ENCODE measurements at places on chromosomes 1 and 21. TPM values are rescaled to one million over a fixed set of nuclear protein-coding genes. Genes with fewer than 3 reads are reported as not detected.

DNA sequence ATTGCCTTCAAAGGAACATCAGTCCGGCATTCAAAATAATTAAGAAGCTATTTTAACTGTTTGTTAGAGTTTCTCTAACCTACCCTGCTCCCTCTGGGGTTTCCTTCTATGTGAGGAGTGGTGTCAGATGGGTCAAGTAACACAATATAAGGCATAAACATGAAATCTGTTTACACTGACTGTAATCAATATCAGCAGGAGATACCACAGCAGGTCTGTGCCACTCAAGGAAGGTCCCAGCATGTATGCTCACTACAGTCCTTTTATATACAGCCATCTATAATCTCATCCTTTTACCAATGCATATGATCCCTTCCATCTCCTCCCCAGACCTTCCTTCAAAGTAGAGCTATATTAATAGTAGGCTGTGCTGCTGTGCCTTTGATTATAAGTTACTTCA, 25.4 kb downstream of the EEIG2 start:
- H3K4me1 ChIP-seq, result peaks cover 23% of the 10 kb centered on the region
- H3K36me3 ChIP-seq, result no peaks in the 10 kb centered on the region
- no peak overlapping the region for H3K27ac ChIP-seq
- DNase-seq, result no peak

Gene OR14A2
- not detected for total RNA-seq

Gene CDA
- total RNA-seq, result 5.9 TPM

- H3K4me3 ChIP-seq, result peak overlapping the region; percentile 9
- H3K27me3 ChIP-seq, result no peaks in the 10 kb centered on the region
- H3K27ac ChIP-seq, result peak overlapping the region; percentile 86
- peak; percentile 93 for DNase-seq
Observed at GRCh38 chr1:215002471-215002870, 80.1 kb upstream of the KCNK2 start.

Gene SPRR1A
- not detected for total RNA-seq

DNA sequence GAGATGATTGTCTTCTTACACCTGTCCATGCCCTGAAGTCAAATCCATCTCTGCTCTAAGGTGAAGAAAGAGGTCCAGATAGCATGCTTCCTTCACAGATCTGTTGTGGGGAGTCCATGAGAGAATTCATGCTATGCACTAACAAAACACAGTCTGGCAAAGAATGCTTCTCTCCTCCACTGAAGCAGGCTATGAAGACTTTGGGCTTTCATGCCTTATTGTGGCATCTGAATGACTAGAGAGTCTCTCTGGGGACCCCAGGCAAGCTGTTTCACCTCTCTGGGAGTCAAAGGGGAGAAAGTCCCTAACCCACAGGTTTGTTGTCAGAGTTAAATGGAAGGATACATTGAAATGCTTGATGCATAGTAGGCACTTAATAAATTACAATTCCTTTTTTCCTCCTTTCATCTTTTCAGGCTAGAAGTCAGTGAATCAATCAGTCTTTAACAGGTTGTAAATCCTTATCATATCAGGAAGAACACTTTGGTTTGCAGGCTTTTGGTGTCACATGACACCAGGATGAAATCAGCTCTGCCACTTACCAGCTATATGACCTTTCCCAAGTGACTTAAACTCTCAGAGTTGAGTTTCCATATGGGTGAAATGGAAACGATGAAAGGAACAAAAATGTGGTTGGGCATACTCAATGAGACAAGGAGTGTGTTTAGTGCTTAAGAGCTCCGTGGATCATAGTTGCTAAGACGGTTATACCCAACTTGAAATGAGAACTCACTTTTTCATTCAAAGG, 200.1 kb upstream of the DAB1 start:
- H3K27ac ChIP-seq, result no peak overlapping the region
- no peak overlapping the region for H3K4me3 ChIP-seq
- no peak for DNase-seq
- H3K4me1 ChIP-seq, result peaks cover 6% of the 10 kb centered on the region
- no peaks in the 10 kb centered on the region for H3K36me3 ChIP-seq

Gene ROR1
- total RNA-seq, result 12.0 TPM

- peak; percentile 23 for DNase-seq
- H3K27me3 ChIP-seq, result no peaks in the 10 kb centered on the region
- no peak overlapping the region for H3K4me3 ChIP-seq
- H3K27ac ChIP-seq, result no peak overlapping the region
Observed at GRCh38 chr1:40264354-40264781, 6.3 kb downstream of the ZMPSTE24 start.

- 0 out of 2 replicates have a peak overlapping the region, but pooled peaks have one; percentile 4 for H3K27ac ChIP-seq
- H3K4me3 ChIP-seq, result peak overlapping the region; percentile 21
- H3K36me3 ChIP-seq, result no peaks in the 10 kb centered on the region
Observed at GRCh38 chr1:223413216-223413615, 20.0 kb downstream of the CCDC185 start.

GRCh38 chr1:184970691-184971161, 3.6 kb downstream of the NIBAN1 start:
- DNase-seq, result peak; percentile 53
- H3K27ac ChIP-seq, result no peak overlapping the region
- peak overlapping the region; percentile 15 for H3K4me3 ChIP-seq
- H3K4me1 ChIP-seq, result peaks cover 39% of the 10 kb centered on the region
- H3K27me3 ChIP-seq, result no peaks in the 10 kb centered on the region

DNA sequence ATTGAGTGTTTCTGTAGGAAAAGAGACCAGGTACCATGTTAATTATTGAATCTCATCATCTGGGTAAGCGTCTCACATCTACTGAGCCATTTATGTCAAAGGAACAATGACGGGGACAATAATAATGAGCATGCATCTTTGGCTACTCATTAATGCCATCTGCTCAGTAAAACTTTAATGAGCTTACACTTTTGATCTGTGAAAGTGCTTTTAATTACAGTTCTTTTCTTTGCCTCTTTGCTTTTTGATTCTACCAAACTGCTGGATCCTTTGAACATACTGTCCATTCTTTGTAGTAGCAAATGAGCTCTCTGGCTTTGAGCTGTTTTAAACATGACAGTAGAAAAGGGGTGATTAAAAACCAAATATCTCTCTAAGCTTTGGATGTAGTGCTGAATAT, 181.2 kb upstream of the IVNS1ABP start:
- no peaks in the 10 kb centered on the region for H3K36me3 ChIP-seq
- no peaks in the 10 kb centered on the region for H3K27me3 ChIP-seq
- no peak overlapping the region for H3K27ac ChIP-seq
- H3K4me1 ChIP-seq, result peaks cover 22% of the 10 kb centered on the region
- no peak for DNase-seq

Gene NR5A2
- total RNA-seq, result 0.65 TPM

DNA sequence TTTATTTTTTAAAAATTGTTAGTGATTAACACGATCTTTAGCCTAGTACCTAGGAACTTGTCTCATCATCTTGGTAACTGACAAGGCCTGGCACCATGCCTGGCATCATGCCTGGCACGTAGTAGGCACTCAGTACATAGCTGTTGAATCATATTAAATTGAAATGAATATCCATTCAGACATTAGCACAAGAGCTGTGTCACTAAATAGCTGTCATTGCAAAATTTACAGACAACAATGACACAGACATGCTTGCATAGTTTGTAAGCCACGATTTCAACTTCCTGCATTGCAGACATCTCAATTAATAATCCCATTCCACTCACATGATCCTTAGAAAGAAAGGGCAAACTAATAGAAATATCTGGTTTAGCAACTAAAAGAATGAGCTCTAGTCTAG, 15.4 kb upstream of the PHACTR4 start:
- no peak overlapping the region for H3K4me3 ChIP-seq
- DNase-seq, result peak; percentile 84
- no peaks in the 10 kb centered on the region for H3K36me3 ChIP-seq
- H3K4me1 ChIP-seq, result peaks cover 13% of the 10 kb centered on the region

DNA sequence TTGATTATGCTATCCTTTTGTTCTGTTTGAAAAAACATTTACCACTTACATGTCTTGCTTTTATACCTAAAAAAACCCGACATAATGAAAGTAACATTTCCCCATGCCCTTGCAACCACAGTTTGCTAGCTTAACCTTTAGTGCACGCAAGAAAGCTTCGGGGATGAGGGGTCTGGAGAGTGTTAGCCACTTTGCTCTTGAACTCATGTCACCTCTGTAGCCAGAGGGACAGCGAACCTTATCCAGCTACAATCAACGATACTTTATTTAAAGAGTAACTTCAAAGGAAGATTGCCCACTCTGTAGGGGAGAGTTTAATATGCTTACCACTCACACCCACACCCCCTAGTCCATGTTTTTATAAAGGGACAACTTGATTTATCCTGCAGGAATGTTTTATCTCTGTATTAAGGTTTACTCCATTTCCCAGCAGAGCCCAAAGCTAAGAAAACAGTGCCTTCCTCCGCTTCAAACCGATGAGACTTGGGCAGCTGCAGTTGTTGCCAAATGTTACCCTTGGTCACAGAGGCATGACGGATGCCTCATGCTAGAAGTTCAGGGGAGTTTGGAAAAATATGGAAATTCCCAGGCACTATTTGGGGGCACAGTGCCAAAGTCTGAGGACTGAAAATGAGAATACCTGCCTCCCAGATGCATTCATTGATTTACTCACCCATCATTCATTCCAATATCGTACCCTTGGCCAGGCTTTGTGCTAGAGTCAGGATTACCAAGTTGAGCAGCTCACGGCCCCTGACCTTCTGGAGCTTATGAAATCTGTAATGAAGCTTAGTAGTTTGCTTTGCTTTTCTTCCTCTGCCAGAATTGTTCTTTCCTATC, 61.4 kb upstream of the VCAM1 start:
- H3K36me3 ChIP-seq, result no peaks in the 10 kb centered on the region
- no peak overlapping the region for H3K4me3 ChIP-seq
- H3K4me1 ChIP-seq, result no peaks in the 10 kb centered on the region
- H3K27me3 ChIP-seq, result no peaks in the 10 kb centered on the region
- DNase-seq, result no peak

DNA sequence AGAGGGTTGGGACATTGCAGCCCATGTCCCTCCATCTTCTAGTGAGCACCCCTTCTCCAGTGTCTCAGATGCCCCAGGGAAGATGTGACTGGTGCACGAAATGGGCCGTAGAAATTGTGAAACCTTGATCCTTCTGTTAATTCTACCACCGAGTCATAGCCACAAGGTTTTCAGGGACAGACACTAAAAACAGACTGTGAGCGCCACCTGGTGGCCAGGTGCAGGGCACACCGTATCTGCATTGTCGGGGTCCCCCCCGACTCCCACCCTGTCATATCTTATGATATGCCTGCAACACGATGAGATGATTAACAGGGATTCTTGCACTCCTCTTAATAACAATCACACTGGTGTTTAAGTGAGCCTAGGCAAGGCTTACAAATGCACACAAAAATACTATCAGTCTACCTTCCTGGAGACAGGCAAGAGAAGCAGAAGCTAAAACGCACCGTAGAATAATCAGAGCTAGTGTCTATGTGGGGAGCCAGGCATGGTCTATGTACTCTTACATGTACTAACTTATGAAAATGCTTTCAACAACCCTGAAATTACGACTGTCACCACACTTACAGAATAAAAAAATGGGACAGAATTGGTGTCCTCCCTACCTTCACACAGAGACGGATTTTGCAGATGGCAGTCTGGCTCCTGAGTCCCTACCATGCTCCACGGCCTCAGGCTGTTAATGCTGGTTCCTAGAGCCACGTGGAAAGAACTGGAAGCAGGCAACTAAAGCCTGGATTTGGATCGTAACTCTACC, 57.9 kb downstream of the FHAD1 start:
- peaks cover 15% of the 10 kb centered on the region for H3K4me1 ChIP-seq
- no peaks in the 10 kb centered on the region for H3K27me3 ChIP-seq
- H3K27ac ChIP-seq, result peak overlapping the region; percentile 37
- no peaks in the 10 kb centered on the region for H3K36me3 ChIP-seq
- H3K4me3 ChIP-seq, result peak overlapping the region; percentile 27
- DNase-seq, result peak; percentile 67

Gene MTARC1
- total RNA-seq, result 0.76 TPM

Gene LRRC38
- total RNA-seq, result not detected

DNA sequence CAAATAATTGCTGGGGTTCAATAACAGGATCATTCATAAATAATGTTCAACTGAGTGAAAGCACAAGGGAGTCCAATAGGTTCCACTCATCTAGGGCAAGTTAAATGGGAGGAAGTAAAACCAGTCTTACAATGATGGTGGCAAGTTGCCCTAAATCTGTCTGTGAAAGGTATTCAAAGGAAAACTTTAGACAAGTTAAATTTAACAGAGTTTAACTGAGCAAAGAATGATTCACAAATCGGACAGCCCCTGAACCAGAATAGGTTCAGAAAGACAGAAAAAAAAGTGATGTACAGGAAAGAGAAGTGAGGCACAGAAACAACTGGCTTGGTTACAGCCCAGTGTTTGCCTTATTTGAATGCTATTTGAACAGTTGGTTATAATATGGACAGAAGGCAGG, 183.5 kb upstream of the ADGRL4 start:
- no peak overlapping the region for H3K27ac ChIP-seq
- no peaks in the 10 kb centered on the region for H3K27me3 ChIP-seq
- H3K36me3 ChIP-seq, result no peaks in the 10 kb centered on the region
- peaks cover 26% of the 10 kb centered on the region for H3K4me1 ChIP-seq
- DNase-seq, result no peak

All from GM23248 (cell line).